CD8-positive, alpha-beta T cell (primary cell): ENCODE measurements at places on chromosomes 6 and 20.

DNA sequence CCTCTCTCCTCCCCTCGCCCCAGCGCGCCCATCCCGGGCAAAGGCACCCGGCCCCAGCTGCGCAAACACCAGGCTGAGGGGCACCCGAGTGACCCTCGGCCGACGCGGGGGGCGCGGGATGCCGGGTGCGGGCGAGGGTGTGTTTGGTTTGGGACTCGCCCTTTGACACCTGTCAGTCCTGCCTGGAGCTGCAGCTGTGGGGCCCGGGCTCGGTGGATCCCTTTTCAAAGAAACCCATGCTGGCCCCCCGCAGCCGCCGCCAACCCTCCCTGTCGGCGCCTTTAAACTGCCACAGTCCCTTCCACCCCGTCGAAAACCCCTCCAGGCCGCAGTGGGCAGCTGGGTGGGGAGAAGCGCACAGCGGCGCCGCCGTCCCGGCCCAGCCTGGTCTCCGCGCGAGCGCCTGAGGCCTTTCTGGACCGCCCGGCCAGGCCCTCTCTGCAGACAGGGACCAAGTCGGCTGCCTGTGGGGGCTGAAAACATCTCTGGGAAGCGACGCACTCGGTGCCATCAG is 5.5 kb downstream of the FOXQ1 start:
- no peak for DNase-seq

DNA sequence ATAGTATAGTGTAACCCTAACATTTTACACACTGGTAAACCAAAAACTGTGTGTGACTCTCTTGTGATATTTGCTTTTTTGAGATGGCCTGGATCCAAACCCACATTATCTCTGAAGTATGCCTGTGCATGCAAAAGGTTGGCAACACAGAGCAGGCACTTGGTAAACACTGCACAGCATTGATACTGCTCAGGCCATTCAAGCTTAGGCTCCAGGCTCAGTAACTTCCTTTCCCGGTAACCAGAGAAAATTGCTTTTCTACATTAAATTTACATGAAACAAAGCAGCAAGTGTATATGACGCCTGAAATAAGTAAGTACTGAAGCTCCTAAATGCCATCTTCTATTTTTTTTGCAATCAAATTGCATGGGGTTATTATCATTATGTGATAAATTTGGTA is 205.7 kb downstream of the EPM2A start:
- no peak for DNase-seq

GRCh38 chr6:140052736-140053729 is 678.6 kb upstream of the CITED2 start:
- DNase-seq = no peak

DNA sequence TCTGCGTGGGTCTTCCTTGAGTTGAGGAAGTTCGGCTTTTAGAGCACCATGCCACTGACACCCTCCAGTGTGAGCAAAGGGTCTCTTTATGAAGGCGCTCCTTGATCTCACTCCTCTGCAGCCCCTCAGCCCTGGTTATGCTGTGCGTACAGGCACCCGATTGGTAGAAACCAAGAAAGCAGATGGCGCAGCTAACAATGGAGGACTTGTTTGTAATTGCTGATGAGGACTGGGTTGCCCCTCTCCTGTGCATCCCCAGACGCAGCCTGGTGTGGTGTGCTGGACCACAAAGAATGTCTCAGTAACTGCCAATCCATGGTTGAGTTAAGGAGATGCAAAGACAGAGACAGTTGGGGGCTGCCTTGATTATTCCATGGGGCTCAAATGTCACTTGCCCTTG is 30.2 kb downstream of the INSM1 start:
- no peak for DNase-seq

DNA sequence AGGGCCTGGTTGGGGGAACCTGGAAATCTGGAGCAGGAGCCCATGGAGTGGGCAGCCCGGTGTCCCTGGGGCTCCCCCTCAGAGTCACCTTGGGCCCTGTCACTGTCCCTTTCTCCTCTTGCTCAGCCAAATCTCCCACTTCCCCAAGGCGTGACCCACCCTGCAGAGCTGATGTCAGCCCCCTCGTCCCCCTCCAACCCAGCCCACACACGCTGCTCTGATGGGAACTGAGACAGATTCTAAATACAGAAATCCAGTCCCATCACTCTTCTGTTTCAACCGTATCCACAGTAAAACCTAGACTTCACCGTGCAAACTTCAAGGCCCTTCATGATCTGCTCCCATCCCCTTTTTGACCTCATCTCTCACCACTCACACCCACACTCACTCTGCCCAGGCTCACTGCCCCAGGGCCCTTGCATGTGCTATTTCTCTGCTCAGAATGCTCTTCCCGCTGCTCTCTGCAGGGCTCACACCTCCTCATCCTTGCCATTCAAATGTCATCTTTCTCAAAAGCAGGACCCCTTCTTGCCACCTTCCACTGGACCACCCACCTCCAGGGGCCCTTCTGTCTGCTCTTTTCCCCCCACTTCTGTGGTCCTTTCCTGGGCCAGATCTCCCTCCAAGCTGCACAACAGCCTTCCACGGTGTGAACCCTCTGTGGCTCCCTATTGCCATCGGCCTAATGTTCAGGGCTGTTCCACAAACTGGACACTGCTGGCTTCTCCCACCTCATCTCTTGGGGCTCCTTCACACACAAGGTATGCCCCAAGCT is 16.6 kb downstream of the TGM2 start:
- no peak for DNase-seq

DNA sequence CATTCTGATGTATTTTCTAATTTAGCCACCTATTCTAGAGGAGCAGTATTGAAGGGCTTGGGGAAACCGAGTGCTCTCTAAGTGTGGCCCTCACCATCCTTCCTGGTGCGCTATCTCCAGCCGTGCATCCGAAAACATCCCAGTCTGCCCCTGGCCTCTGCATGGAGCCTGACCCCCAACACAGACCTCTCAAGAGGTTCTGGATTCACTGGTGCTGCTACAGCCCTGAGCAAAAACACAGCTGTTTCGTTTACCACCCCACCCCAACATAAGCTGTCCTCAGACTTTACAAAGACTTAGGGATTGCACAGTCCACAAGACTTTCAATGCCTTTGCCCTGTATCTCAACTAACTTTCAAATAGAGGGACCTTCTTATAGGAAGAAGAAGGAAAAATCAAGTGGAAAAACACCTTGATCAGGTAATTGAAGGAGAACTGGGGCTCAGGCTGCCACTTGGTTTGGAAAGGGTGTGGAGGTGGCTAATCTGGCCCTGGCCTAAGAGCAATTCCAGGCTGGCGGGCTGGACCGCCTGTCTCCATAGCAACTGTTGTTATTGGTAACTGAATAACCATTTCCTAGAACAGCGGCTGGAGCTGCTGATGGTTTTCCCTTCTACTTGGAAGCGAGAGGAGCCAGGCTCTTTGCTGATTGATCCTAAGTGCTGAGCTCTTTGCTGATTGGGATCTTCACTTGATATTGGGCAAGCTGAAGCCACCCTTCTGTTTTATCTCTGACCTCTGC is 90.2 kb upstream of the TOX2 start:
- no peak for DNase-seq

DNA sequence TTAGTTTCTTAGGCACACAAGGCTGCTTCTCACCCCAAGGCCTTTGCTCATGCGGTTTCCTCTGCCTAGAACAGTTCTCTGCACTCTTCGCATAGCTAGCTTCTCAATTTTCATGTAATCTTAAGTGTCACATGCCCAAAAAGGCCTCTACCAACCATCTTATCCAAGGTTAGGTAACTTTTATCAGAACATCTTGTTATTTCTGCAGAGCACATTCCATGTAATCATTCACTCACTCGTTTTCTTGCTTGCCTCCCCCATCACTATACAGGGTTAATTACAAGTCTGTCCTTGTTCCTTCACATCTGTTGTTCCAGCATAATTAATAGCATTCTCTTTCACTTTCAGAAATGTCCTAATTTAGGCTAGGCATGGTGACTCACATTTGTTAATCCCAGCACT is 53.8 kb downstream of the NCOA6 start:
- no peak for DNase-seq

DNA sequence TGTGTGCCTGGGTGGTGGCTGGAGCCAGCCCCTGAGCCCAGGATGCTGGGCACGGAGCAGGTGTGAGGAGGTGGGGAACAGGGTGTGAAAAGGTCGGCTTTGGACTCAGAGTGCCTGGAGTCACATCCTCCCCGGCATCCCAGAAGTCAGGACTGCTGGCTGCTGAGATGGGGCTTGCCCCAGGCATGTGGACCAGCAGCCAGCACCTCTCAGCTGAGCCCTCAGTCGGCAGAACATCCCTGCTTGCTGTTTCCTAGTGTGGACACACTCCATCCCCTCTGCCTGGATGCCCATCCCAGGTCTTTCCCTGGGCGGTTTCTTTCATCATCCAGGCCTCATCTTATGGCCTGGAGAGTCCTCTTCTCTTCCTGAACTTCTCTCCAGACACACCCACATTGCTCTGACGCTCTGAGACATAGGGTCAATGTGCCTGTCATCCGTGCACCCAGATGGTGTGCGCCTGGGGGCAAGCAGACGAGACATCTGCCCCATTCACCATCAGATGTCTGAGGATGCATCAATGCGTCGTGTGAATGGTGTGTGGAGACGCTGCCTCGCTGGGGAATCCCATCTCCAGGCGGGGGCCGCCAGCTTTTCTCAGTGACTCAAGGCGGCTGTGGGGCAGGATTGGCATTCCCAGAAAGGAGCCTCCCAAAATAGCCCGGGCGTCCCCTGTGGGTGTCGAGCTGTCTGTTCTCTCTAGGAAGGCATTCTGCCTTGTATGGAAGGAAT is 104.2 kb downstream of the SYCP2 start:
- no peak for DNase-seq
